ENCODE measurements at places on chromosomes 16 and 17.

DNA sequence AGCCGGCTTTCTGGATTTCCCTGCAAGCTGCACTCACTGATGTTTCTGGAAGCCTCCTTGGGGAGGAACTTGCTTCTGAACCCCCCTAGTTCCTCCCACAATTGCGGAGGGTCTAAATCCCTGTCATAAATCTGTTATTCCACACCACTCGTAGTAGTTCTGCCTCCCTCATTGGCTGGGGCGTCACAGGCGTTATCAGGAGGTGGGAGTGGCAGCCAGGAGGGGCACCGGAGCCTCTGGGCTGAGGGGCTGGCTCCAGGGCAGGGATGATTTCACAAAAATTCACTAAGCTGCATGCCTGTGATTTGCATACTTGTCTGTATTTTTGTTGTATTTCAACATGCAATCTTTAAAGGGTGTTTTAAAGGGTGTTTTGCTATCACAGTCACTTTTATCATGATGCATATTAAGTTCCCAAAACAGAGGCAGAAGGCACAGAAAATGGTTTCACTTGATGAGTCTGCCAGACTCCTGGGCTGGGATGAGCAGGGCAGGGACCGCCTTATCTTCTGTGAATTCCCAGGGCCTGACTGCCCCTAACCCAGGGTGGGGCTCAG, 176.2 kb upstream of the FOXF1 start:
- H3K4me1 ChIP-seq, result peaks cover 4% of the 10 kb centered on the region
- peaks cover 67% of the 10 kb centered on the region for H3K27me3 ChIP-seq
- no peak overlapping the region for H3K4me3 ChIP-seq
- DNase-seq, result no peak
- H3K27ac ChIP-seq, result no peak overlapping the region

GRCh38 chr16:64096689-64097088, 1025.2 kb downstream of the CDH11 start:
- DNase-seq, result no peak
- H3K27me3 ChIP-seq, result no peaks in the 10 kb centered on the region
- H3K4me1 ChIP-seq, result peaks cover 28% of the 10 kb centered on the region
- H3K36me3 ChIP-seq, result no peaks in the 10 kb centered on the region
- no peak overlapping the region for H3K4me3 ChIP-seq
- no peak overlapping the region for H3K27ac ChIP-seq

DNA sequence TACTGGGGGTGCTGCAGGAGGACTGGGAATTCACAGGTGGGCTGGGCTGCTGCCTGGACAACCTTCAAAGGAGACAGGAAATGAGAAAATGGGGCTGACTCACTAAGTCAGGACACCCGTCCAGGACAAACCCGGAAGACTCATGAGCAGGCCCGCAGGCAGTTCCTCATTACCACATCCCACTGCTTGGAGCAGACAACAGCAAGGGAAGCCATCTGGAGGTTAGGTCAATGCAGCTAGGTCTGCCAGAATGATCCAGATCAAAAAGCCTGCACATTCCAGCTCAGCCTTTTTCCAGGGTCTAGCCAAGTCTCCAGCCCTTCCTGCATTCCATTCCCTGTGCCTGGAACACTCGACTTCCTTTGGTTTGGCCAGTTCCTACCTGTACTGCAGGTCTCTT, 536.5 kb upstream of the CDH11 start:
- peaks cover 29% of the 10 kb centered on the region for H3K27me3 ChIP-seq
- DNase-seq, result no peak
- H3K4me3 ChIP-seq, result no peak overlapping the region

DNA sequence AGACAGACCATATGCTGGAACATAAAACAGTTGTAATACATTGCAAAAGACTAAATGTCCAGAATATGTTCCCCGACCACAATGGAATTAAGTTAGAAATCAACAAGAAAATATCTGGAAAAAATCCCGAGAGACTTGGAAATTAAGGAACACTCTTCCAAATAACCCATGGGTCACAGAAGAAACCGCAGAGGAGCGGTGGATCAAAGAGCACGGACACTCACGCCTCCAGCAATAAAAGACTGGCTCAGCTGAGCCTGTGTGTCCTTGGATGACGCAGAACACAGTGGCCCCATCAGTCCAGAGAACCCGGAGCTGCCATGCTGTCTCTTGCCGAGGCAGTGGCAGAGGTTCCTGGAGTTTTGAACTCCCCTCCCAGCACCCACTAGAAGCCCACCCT, 30.9 kb upstream of the FOXF1 start:
- H3K4me1 ChIP-seq, result peaks cover 21% of the 10 kb centered on the region
- H3K4me3 ChIP-seq, result no peak overlapping the region
- H3K27ac ChIP-seq, result no peak overlapping the region

GRCh38 chr17:30552994-30553566, 75.9 kb downstream of the GOSR1 start:
- H3K4me3 ChIP-seq, result no peak overlapping the region
- H3K27me3 ChIP-seq, result no peaks in the 10 kb centered on the region

GRCh38 chr16:54309341-54309740, 22.8 kb upstream of the IRX3 start:
- peaks cover 9% of the 10 kb centered on the region for H3K27me3 ChIP-seq
- no peaks in the 10 kb centered on the region for H3K36me3 ChIP-seq
- H3K27ac ChIP-seq, result no peak overlapping the region
- DNase-seq, result no peak

- H3K4me1 ChIP-seq, result peaks cover 21% of the 10 kb centered on the region
- H3K27me3 ChIP-seq, result no peaks in the 10 kb centered on the region
- DNase-seq, result no peak
- H3K4me3 ChIP-seq, result peak overlapping the region; percentile 49
- H3K27ac ChIP-seq, result no peak overlapping the region
- H3K36me3 ChIP-seq, result peaks cover 9% of the 10 kb centered on the region
Measured at GRCh38 chr16:2432801-2433505, 3.7 kb downstream of the CCNF start.

DNA sequence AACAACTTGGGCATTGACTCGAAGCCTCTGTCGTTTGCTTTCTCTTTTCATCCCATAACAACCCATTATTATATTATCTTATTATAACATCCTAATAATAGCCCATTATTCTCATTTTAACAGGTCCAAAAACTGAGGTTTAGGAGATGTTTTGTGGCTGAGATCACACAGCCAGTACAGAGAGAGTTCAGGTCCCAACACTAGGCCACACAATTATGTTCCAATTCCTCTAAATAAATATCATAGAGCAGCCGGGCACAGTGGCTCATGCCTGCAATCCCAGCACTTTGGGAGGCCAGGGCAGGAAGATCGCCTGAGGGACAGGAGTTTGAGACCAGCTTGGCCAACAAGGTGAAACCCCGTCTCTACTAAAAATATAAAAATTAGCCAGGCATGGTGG, 40.3 kb upstream of the KIFC3 start:
- peaks cover 27% of the 10 kb centered on the region for H3K4me1 ChIP-seq
- no peaks in the 10 kb centered on the region for H3K36me3 ChIP-seq
- H3K27me3 ChIP-seq, result peaks cover 14% of the 10 kb centered on the region
- no peak overlapping the region for H3K4me3 ChIP-seq
- H3K27ac ChIP-seq, result no peak overlapping the region

GRCh38 chr16:84361546-84361945, 6.8 kb upstream of the ATP2C2 start:
- no peaks in the 10 kb centered on the region for H3K36me3 ChIP-seq
- H3K4me1 ChIP-seq, result peaks cover 68% of the 10 kb centered on the region
- DNase-seq, result no peak
- peaks cover 13% of the 10 kb centered on the region for H3K27me3 ChIP-seq

DNA sequence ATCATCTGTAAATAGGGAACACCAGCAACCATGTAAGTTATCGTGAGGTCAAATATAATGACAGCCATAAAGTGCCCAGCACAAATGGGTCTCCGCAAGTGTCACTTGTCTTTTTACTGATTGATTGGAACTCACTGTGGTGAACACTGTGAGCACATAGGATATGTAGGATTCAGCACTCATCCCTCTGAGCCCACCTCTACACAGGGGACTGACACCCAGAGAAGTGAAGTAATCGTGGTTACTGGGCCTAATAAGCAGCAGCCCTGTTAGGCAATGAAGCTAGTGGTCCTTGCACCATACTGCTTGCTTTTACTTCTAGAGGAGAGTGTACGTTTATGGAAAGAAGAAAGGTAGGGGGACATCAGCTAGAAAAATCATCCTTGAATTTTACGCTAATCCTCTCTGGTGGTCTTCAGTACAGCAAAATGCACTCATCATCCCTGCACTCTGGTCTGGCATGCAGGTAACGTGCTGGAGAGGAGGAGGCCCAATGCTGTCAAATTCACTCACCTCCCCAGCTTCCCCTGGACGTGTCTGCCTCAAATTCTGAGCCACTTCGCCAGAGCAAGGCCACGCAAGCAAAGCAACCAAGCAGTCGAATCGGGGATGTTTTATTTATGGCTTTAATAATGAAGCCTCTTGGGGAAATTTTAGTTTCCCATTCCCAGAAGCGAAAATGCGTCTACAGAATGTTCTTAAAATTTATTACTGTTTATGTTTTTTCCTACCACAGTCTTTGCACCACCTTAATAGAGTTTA, 74.7 kb downstream of the YPEL2 start:
- H3K27me3 ChIP-seq, result no peaks in the 10 kb centered on the region
- peaks cover 26% of the 10 kb centered on the region for H3K4me1 ChIP-seq
- no peaks in the 10 kb centered on the region for H3K36me3 ChIP-seq

DNA sequence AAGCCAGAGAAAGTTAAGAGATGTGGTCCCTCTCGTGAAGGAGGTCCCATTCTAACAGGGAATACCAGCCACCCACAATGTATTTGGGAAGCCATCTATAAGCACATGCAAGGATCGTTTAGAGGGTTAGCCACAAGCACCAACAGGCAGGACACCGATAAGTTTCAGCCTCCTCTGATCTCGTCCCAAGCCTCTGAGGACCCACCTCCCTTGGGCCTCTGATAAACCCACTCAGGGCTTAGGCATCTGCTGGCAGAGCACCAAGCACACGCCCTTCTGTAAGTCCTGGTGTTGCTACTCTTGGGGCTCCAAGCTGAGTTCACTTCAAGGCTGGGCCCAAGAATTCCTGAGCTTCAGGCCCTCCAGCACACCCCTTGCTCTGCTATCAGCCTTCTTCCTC, 5.4 kb upstream of the PNPO start:
- no peak overlapping the region for H3K27ac ChIP-seq
- DNase-seq, result no peak
- peaks cover 4% of the 10 kb centered on the region for H3K36me3 ChIP-seq
- peaks cover 13% of the 10 kb centered on the region for H3K4me1 ChIP-seq
- peaks cover 6% of the 10 kb centered on the region for H3K27me3 ChIP-seq

DNA sequence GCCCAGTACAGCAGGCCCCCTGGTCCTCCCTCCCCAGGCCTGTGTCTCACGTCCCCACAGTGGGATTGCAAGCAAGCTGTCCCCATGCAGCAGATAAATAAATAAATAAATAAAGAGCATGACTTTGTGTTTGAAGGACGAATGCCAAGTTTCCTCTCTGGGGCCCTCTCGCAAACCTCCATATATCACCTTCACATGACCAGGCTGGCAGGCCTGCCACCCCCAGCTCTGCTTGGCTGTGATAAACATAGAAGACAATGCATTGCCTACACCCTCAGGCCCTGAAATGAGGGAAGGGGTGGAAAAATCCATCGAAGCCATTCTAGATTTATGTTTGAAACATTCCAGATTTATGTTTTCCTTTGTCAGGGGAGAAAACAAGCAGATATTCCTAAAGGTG, 107.3 kb downstream of the CCT6B start:
- no peaks in the 10 kb centered on the region for H3K4me1 ChIP-seq
- no peak overlapping the region for H3K27ac ChIP-seq
- DNase-seq, result no peak
- no peaks in the 10 kb centered on the region for H3K36me3 ChIP-seq
- no peak overlapping the region for H3K4me3 ChIP-seq
- H3K27me3 ChIP-seq, result peaks cover 18% of the 10 kb centered on the region

- no peak overlapping the region for H3K27ac ChIP-seq
- peaks cover 22% of the 10 kb centered on the region for H3K4me1 ChIP-seq
- H3K36me3 ChIP-seq, result peaks cover 5% of the 10 kb centered on the region
- H3K4me3 ChIP-seq, result no peak overlapping the region
- no peak for DNase-seq
Measured at GRCh38 chr17:46962374-46962790, 16.7 kb downstream of the RPRML start.

- no peak for DNase-seq
- H3K4me3 ChIP-seq, result peak overlapping the region; percentile 47
- peaks cover 91% of the 10 kb centered on the region for H3K27me3 ChIP-seq
- H3K4me1 ChIP-seq, result no peaks in the 10 kb centered on the region
- H3K36me3 ChIP-seq, result peaks cover 6% of the 10 kb centered on the region
Measured at GRCh38 chr16:31206776-31207175, 4.2 kb upstream of the PYCARD start.

GRCh38 chr17:81517339-81518112, 4.9 kb upstream of the ACTG1 start:
- H3K27me3 ChIP-seq, result peaks cover 50% of the 10 kb centered on the region
- peaks cover 32% of the 10 kb centered on the region for H3K4me1 ChIP-seq
- DNase-seq, result no peak
- H3K27ac ChIP-seq, result no peak overlapping the region

GRCh38 chr16:23303685-23304084, 1.6 kb downstream of the SCNN1B start:
- H3K27ac ChIP-seq, result no peak overlapping the region
- DNase-seq, result no peak
- H3K4me1 ChIP-seq, result peaks cover 7% of the 10 kb centered on the region
- peaks cover 82% of the 10 kb centered on the region for H3K27me3 ChIP-seq
- no peaks in the 10 kb centered on the region for H3K36me3 ChIP-seq
- no peak overlapping the region for H3K4me3 ChIP-seq
